ENCODE measurements at places on chromosomes 1 and 21. TPM values are rescaled to one million over a fixed set of nuclear protein-coding genes. Genes with fewer than 3 reads are reported as not detected.

Gene CYP4A22
- not detected for total RNA-seq

Gene CACNA1E
- total RNA-seq, result not detected

Gene CASQ1
- total RNA-seq, result 0.15 TPM

Gene COX20
- total RNA-seq, result 23.9 TPM

Gene PSEN2
- total RNA-seq, result 11.3 TPM
